ENCODE measurements at places on chromosomes 12 and 14.
A peak's percentile ranks its signal among the peaks of the same experiment; 100 is the strongest.

DNA sequence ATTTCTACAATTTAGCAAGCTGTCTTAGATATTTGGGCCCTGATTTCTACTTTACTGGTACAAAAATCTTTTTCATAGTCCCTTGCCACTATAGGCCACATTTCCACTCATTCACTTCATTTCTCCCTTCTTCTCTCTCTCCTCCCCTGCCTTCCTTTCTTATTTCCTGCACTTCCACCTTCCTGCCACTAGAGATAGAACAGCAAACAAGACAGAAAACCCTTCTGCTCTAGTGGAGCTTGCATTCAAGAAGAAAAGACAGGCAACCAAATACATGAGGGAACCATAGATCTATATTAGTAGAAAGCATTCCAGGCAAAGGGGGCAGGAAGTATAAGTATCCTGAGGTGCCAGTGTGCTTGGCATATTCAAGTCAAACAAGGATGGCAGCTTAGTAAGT, 623.5 kb downstream of the FLRT2 start:
- DNase-seq, result no peak

- no peak for DNase-seq
These were observed 901.6 kb downstream of the BCL11B start for GRCh38 chr14:98370352-98370751.

GRCh38 chr12:41936333-41936732, 208.3 kb downstream of the GXYLT1 start:
- no peak for DNase-seq

DNA sequence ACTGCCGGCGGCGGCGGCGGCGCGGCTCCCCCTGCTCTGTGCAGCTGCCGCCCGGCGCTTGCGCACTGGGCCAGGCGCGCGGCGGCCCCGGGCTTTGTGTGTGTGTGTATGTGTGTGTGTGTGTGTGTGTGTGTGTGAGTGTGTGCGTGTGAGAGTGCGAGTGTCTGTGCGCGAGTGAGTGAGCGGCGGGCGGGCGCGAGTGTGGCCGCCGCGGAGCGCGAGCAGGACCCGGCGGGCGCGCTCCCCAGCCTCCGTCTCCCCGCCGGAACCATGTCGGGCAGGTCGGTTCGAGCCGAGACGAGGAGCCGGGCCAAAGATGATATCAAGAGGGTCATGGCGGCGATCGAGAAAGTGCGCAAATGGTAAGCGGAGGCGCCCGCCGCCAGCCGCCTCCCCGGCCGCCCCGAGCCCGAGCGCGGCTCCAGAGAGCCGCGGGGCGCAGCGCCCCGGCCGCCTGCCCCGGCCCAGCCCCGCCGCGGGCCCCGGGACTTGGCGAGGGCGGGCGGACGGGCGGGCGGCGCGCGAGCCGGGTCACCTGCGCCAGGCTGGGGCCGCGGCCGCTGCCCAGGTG, at the start of gene BCL7A:
TSS of gene BCL7A (plus strand) at position 63 of the 571 bp plus-strand sequence. CDS start at position 271, 208 bp downstream.
- peak; percentile 81 for DNase-seq

GRCh38 chr12:126898562-126898961, 1368.4 kb upstream of the TMEM132C start:
- no peak for DNase-seq

DNA sequence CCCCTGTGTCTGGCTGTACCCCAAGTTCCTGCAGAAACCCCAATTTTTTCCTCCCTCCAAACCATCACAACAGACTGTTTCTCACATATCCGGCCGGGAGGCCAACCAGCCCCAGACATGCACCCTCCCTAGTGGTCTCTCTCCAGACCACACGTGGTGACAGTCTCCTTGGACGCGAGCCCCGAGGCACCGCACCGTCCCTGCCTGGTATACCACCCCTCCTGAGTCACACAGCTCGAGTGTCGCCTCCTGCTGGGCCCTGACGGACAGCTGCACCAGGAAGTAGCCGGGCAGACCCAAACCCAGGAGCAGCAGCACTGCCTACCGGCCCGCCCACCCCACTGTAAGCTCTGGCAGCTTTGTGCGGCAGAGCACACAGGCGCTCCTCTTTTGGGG, 97.4 kb downstream of the RFLNA start:
- DNase-seq, result peak; percentile 62

DNA sequence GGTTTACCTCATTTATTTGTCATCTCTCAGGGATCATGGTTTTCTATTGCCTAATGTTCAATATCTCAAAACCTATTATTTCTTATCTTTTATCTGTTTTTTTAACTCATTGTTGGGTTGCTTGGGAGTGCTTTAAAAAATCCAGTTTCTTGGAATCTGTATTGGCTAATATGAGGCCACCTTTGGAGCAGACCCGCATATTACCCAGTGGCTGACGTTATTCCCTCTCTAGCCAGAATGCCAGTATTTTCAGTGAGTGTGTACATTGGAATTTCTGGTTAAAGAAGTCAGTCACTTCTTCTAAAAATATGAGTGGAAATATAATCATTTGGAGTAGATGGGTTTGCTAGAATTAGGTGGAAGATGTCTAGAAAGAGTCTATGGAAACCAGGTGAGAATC, 38.3 kb downstream of the PRMT8 start:
- DNase-seq, result no peak

- DNase-seq, result peak; percentile 80
These were observed 60.8 kb downstream of the SAMD4A start for GRCh38 chr14:54627540-54628363.

DNA sequence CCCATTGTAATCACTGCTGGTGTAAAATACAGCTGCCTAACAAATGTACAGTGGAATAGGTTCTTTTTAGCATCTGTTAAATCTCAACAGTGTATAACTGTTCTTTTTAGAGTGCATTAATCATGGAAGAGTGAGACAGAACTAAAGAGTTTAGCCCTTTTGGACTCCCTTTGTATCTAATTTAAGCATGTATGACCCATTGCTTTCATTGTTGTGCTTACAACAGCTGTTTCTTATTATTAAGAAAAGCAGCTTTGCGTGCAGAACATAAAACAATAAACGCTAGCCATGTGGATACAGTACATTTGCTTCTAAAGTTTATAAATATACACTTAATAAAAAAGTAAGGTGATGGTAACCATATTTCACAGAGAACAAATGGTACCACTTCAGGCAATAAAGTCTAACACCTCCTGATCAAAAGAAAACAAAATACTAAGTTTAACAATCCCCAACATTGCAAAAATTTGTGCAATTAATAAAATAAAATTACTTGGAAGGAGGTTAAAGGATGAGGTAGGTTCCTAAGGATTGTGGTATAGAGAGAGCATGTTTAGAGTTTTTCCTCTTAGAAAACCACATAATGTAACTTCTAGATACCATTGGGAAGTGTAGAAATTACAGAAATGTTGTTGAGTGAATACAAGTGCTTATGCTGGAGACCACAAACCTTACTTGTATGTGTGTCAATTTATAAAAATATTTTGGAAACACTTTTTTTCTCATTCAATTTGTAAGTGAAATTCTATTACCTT, 448.7 kb downstream of the SLC6A15 start:
- DNase-seq, result peak; percentile 77

DNA sequence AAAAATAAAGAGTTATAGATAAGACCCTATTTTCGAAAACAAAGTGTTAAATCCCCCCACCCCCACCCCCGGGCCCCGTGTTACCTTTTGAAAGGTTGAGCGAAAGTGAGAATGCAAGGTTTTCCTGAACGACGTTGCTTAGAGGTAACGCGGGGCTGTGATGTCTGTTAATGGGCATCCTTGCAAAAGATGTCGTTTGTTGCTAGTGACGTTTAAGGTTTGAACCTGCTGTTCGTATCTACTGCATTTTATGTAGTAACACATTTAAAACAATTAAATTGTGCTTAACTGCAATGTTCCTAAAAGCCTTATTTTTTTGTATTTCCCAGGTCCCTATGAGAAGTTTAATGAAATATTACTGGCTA, 1.2 kb downstream of the CPSF6 start:
- no peak for DNase-seq
